ENCODE measurements at places on chromosomes 13 and 19.

DNA sequence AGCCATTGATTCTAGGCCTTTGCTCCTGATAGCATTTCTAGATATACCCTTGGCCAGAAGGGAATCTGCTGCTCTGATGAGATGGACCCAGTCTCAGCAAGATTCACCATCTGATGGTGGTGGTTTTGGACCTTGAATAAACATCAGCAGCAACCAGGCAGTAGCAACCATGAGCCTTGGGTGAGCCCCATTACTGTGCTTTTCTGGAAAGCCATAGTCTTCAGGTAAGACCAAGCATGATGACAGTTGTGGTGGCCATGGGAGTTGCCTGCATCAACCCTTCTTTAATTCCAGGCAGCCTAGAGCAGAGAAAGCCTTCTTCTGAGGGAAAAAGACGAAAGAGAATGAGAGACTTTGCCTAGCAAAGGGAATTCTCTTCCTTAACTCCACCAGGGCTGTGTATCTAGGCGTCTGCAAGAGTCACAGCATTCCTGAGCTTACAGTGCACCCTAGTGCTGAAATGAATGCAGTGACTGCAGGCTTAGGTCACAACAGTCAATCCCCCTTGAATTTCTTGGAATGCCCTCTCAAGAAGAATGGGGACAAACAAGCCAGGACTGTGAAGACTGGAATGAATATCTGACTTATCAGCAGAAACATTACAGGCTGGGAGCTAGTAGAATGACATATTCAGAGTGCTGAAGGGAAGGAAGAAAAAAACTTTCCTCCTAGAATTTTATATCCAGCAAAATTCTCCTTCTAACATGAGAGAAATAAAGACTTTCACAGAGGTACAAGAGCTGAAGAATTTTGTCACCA, 942.4 kb upstream of the PCDH20 start:
- H3K36me3 ChIP-seq = no peaks in the 10 kb centered on the region
- no peak overlapping the region for H3K27ac ChIP-seq
- H3K4me1 ChIP-seq = no peaks in the 10 kb centered on the region
- H3K27me3 ChIP-seq = no peaks in the 10 kb centered on the region
- no peak overlapping the region for H3K4me3 ChIP-seq
- DNase-seq = no peak

GRCh38 chr19:33052352-33052972, 12.2 kb downstream of the RHPN2 start:
- DNase-seq = no peak
- H3K36me3 ChIP-seq = no peaks in the 10 kb centered on the region
- H3K4me3 ChIP-seq = no peak overlapping the region
- H3K27me3 ChIP-seq = no peaks in the 10 kb centered on the region
- H3K27ac ChIP-seq = no peak overlapping the region

DNA sequence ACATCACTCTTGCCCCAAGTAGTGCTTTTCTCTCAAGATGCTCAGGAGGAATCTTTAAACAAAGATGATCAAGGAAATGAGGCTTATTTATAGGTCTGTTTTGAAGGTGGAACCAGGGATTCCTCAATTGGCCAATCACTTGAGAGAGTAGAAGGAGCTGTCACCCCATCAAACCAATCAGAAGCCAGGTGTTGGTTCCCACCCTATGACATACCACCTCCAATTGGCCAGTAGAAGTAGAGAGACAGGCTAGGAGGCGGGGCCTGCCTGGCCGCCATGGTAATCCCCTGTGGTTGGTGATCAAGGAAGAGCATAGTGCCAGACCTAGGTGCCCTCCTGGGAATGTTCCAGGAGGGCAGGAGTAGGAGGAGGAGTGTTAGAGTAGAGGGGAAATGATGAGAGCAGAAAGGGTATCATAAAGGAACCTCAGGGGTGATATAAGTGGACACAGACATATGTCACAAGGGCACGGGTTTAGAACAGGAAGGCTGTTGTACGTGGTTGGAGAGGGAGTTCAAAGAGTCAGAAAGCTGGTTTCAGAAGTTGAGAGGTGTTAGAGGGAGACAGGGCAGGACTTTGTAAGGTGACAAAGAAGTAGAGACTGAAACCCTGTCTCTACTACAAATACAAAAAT, 10.5 kb downstream of the PMIS2 start:
- H3K4me1 ChIP-seq = no peaks in the 10 kb centered on the region
- no peak overlapping the region for H3K4me3 ChIP-seq

DNA sequence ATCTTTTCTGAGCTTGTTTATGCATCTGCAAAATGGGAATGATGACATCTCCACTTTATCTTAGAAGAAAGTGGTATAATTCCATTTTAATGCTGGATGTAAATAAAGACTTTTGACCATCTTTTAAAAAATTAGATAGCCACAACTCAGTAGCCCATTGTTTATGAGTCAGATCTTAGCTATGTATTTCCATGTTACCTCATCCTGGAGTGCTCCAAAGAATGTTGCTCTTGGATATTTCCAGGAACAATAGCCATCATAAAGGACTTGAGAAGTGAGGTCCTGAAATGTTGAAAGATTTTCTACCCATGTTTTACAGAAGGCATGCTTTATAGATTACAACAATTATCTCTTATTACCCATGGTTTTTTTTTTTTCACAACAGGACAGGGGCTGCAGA, 229.3 kb upstream of the EDNRB start:
- no peak overlapping the region for H3K4me3 ChIP-seq
- peaks cover 20% of the 10 kb centered on the region for H3K27me3 ChIP-seq
- H3K4me1 ChIP-seq = no peaks in the 10 kb centered on the region
- H3K36me3 ChIP-seq = no peaks in the 10 kb centered on the region
- H3K27ac ChIP-seq = no peak overlapping the region

- DNase-seq = no peak
- peaks cover 4% of the 10 kb centered on the region for H3K36me3 ChIP-seq
- no peak overlapping the region for H3K4me3 ChIP-seq
- H3K4me1 ChIP-seq = peaks cover 22% of the 10 kb centered on the region
Measured at GRCh38 chr19:33283589-33283988, 18.7 kb downstream of the CEBPA start.

GRCh38 chr13:83943530-83944279, 61.4 kb upstream of the SLITRK1 start:
- H3K36me3 ChIP-seq = no peaks in the 10 kb centered on the region
- no peaks in the 10 kb centered on the region for H3K4me1 ChIP-seq
- no peak for DNase-seq
- no peak overlapping the region for H3K4me3 ChIP-seq
- H3K27me3 ChIP-seq = peaks cover 18% of the 10 kb centered on the region

DNA sequence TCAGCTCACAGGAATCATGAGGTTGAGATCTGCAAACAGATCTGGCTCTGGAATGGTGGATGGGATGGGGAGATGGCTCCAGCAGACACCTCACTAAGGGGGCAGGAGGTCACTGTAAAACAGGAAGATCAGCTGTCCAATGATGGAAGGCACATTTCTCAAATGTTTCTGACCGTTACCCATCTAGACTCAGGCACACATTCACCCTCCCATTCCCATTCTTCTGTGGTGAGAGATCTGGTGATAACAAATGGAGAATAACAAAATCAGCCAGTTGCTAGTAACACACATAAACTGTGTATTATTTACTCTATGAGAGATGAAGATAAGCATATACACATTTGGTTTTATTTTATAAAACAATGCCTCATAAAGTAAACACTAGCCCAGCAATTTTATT, 235.9 kb downstream of the TSHZ3 start:
- H3K27me3 ChIP-seq = peaks cover 60% of the 10 kb centered on the region
- no peak for DNase-seq
- no peaks in the 10 kb centered on the region for H3K36me3 ChIP-seq

DNA sequence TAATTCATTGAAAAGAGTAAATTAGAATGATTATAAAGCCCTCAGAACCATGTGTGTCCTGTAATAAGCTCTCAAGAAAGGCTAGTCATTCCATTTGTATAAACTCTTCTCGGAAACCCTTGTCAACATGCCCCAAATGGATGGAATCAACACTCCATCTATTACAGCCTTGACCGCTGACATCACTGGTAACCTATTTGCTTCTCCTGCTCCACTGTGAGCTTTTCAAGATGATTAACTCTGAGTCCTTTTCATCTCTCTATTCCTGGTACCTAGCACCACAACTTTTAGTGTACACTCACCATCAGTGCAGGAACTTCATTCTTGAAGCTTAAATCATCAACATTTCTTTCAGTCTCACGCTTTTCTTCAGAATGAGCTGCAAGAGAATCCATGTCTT, 612.0 kb downstream of the DCT start:
- no peaks in the 10 kb centered on the region for H3K4me1 ChIP-seq
- H3K27ac ChIP-seq = no peak overlapping the region
- no peak for DNase-seq
- H3K36me3 ChIP-seq = no peaks in the 10 kb centered on the region

- H3K27me3 ChIP-seq = peaks cover 36% of the 10 kb centered on the region
- peaks cover 18% of the 10 kb centered on the region for H3K4me1 ChIP-seq
- no peak overlapping the region for H3K4me3 ChIP-seq
- H3K27ac ChIP-seq = peak overlapping the region; percentile 50
Measured at GRCh38 chr13:49214917-49215376, 5.2 kb upstream of the MLNR start.

DNA sequence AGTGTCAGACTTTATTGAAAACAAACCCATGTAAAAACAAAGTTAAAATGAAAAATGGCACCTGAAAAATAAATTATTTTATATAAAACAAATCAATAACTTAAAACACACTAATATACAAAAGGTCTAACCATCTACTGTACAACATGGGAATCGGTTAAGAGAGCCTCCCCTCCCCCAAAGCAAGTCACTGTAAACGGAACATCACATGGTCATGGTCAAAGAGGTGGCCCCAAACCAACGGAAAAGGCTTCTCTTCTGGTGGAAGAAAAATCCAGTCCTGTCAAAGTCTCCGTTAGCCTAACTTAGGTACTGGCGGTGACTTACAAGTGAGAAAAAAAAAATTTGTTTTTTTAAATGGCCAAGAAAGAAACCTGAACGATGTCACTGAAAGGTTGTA, 15.7 kb upstream of the TIMM44 start:
- H3K4me1 ChIP-seq = no peaks in the 10 kb centered on the region
- peaks cover 17% of the 10 kb centered on the region for H3K36me3 ChIP-seq
- H3K27me3 ChIP-seq = no peaks in the 10 kb centered on the region
- no peak overlapping the region for H3K27ac ChIP-seq

DNA sequence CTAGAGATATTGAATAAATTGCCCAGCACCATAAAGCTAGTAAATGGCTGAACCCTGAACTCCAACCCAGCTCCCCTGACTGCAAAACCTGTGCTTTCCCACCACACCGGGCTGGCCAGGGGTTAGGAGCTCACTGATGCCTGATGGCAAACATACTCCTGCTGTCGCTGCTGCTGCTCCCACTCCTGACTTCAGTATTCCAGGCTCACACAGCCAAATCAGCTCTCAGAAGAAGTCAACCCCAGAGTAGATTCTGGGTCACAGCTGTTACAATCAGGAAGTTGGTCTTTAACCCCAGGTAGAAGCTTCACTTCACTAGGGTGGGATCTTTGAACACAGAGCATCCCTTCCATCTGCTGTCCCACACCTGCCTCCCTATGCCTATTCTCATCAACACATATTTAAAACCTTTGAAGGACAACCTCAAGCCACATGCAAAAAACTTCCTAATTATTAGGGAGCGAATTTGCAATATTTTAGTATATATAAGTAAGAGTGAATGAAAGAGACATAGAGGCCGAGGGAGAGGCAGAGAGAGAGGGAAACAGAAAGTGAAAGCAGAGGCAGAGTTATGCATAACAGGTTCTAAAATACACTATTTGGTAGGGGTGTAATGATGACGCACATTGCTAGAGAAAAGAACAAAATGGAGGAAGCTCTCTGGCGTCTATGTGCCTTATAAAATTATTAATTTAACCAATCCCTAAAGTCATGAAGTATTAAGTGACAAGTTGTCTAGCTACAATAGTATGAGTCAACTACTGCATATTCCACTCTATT, 99.4 kb upstream of the SERP2 start:
- H3K36me3 ChIP-seq = peaks cover 2% of the 10 kb centered on the region
- H3K27ac ChIP-seq = peak overlapping the region; percentile 88
- peak overlapping the region; percentile 40 for H3K4me3 ChIP-seq
- H3K27me3 ChIP-seq = peaks cover 22% of the 10 kb centered on the region
- peaks cover 17% of the 10 kb centered on the region for H3K4me1 ChIP-seq

GRCh38 chr19:39004403-39004802, 27.9 kb downstream of the FBXO27 start:
- DNase-seq = no peak
- peaks cover 60% of the 10 kb centered on the region for H3K27me3 ChIP-seq
- H3K4me3 ChIP-seq = no peak overlapping the region
- H3K27ac ChIP-seq = no peak overlapping the region

GRCh38 chr19:30717381-30717780, 345.2 kb downstream of the ZNF536 start:
- H3K27ac ChIP-seq = no peak overlapping the region
- DNase-seq = no peak
- no peaks in the 10 kb centered on the region for H3K36me3 ChIP-seq
- no peak overlapping the region for H3K4me3 ChIP-seq
- peaks cover 10% of the 10 kb centered on the region for H3K4me1 ChIP-seq

DNA sequence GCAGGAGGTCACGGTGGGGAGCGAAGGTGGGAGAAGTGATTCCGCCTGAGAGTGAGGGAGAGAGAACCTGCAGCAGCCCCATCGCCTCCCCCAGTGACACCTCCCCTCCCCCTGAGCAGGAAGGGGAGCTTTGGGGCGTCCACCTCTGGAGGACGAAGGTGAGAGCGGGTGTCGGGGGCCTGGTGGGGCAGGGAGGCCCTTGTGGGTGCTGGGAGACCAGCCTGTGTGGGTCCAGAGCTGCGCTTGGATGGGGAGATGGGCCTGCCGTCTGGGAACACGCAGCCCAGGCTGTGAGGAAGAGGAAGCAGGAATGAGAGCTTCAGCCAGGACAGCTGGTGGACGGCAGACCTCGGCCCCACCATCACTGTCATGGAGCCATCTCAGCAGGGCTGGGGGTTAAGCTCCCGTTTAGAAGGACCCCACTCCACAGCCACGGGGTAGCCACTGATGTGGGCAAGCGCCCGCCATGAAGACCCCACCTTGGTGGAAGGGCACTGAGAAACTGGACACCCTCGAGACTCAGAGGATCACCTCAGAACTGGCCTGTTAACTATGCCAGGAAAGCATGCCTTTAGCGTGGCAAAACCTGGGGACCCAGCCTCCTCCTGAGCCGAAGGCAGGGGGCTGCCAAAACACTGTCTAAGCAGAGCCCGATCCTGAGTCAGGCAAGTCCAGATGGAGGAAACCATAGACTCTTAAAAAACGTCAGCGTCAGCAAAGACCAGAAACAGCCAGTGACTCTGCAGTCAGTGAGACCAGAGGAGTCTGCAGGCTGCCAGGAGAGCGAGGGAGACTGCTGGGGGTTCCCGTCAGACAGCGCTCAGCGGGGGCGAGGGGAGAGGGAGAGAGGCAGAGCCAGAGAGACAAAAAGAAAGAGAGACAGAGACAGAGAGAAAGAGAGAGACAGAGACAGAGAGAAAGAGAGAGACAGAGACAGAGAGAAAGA, 6.4 kb upstream of the PROZ start:
- peak overlapping the region; percentile 77 for H3K4me3 ChIP-seq
- H3K36me3 ChIP-seq = peaks cover 10% of the 10 kb centered on the region
- peaks cover 5% of the 10 kb centered on the region for H3K27me3 ChIP-seq
- peaks cover 26% of the 10 kb centered on the region for H3K4me1 ChIP-seq
- no peak for DNase-seq
- H3K27ac ChIP-seq = peak overlapping the region; percentile 86
